ENCODE measurements at places on chromosomes 6 and 20.

- DNase-seq, result no peak
These were observed 11.5 kb upstream of the SSR1 start for GRCh38 chr6:7324520-7324919.

- no peak for DNase-seq
These were observed 49.5 kb upstream of the B4GALT5 start for GRCh38 chr20:49762940-49763766.

GRCh38 chr6:31497531-31498476 is at the start of gene MICB:
TSS of gene MICB (plus strand) at chr6:31498145. CDS start at chr6:31498194, 49 bp downstream.
- DNase-seq, result peak; percentile 88

GRCh38 chr20:52941808-52942207 is 30.4 kb upstream of the TSHZ2 start:
- DNase-seq, result no peak

DNA sequence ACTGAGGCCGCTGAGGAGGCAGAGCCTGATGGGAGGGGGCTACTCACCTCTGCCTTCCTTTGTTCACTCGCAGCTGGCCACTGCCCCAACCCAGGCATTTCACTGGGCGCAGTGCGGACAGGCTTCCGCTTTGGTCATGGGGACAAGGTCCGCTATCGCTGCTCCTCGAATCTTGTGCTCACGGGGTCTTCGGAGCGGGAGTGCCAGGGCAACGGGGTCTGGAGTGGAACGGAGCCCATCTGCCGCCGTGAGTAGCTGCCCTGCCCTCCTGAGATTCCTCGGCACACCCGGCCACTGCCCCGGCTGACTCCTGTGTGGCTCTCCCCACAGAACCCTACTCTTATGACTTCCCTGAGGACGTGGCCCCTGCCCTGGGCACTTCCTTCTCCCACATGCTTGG is 6.0 kb downstream of the C2 start:
- no peak for DNase-seq

DNA sequence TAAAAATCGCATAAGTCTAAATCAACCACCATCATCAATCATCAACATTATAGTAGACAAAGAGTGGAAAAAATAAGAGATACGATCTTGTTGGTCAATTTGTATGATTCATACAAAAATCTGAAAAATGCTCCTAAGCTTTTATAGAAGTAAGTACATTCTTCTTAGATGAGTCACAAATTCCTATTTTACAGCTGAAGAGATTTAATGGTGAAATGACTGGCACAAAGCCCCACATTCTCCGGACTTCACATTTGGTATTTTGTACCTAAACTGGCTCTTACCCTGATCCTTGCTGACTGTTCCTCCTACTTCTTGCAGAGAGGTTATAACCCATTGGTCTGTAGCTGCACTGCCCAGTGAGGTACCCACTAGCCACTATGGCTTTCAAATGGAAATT is 29.9 kb upstream of the PREP start:
- DNase-seq, result no peak

GRCh38 chr6:53643481-53643965 is 22.0 kb downstream of the KLHL31 start:
- DNase-seq, result no peak

GRCh38 chr6:143139239-143139784 is 78.6 kb downstream of the AIG1 start:
- no peak for DNase-seq

GRCh38 chr20:37380864-37381579 is 35.1 kb downstream of the SRC start:
- no peak for DNase-seq

- DNase-seq, result peak; percentile 27
These were observed 102.5 kb downstream of the NOL4L start for GRCh38 chr20:32482442-32483261.

GRCh38 chr6:111013144-111013915 is 31.5 kb downstream of the RPF2 start:
- DNase-seq, result no peak

- no peak for DNase-seq
These were observed 356.0 kb downstream of the BMP2 start for GRCh38 chr20:7123457-7123856.

- DNase-seq, result no peak
These were observed 67.3 kb downstream of the ADTRP start for GRCh38 chr6:11711003-11711983.

- no peak for DNase-seq
These were observed at the start of gene GJE1 for GRCh38 chr6:142132625-142133024. TSS of gene GJE1 (plus strand) at chr6:142132925. CDS start at chr6:142133159, 234 bp downstream.

DNA sequence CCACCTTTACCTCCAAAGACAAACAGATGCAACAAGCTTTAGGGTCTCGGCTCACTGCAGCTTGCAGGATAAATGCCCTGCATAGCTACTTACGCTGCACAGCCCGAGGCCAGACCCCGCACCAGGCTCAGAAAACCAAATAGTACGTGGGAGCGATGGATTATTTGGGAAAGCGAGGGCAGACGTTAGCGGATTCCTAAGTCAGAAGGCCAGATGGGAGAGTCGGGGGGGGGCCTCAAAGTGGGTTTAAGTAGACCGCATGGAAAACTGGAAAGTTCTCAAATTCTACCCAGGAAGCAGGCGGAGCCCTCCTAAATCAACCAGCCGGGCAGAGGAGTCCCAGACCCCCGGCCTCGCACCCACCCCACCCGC is 382 bp downstream of the SFT2D1 start:
- DNase-seq, result no peak

DNA sequence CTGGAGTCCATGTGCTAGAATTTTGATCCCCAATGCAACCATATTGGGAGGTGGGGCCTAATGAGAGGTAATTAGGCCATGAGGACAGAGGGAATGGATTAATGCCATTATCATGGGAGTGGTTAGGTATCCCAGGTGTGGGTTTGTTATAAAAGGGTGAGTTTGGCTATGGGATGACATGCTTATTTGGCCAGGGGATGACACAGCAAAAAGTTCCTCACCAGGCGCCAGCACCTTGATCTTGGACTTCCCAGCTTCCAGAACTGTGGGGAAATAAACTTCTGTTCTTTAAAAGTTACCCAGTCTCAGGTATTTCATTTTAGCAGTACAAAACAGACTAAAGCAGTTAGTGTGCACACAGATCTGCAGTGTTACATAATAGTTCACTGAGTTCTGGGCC is 84.1 kb downstream of the ADGB start:
- no peak for DNase-seq

GRCh38 chr20:39913274-39913673 is 775.8 kb downstream of the MAFB start:
- DNase-seq, result no peak

DNA sequence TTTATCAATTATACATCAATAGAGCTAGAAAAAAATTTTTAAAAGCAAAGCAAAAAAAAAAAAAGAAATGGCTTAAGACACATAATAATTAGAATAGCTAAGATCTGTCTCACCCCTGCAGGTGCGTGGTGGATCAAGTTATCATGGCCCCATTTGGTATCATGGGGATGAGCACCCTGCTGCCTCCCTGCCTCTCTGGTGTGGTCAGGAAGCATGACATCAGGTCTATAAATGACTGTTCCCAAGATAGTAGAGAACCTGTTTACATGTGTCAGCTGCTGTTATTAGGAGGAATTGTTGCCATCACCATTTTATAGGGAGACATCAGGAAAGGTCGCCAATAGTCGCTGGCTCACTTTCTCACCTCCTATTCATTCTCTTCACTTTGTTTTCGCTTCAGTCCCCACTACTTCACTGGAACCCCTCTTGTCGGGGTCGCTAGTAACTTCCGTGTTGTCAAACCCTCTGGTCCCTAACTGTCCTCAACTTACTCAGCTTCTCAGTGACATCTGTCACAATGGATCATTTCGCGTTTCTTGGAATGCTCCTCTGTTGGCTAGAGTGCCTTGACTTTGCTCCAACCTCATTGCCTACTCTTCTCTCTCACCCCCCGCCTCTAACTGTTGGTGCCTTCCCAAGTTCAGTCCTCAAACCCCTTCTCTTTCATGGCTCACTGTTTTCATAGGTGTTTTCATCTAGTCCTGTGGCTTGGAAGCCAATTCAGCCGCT is 4.7 kb downstream of the DNTTIP1 start:
- DNase-seq, result no peak

- no peak for DNase-seq
These were observed 323.8 kb upstream of the JARID2 start for GRCh38 chr6:14921878-14922671.

DNA sequence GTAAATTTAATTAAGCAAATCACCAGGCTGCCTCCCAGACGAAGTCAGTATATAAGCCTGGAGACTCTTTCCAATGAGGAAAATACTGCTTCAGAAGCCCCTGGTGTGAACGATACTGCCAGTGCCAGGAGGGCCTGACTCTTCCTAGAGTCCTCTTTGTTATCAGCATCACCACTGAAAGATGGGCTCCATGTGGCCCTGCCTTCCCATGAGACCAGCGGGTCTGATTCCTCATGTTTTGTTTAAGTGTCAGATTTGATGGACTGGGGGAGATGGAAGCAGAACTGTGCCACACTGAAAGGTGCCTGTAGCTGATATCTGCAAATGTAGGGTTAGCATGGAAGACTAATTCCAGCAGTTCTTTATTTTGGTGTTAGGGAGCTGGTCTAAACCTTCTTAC is 7.9 kb downstream of the NQO2 start:
- DNase-seq, result no peak

DNA sequence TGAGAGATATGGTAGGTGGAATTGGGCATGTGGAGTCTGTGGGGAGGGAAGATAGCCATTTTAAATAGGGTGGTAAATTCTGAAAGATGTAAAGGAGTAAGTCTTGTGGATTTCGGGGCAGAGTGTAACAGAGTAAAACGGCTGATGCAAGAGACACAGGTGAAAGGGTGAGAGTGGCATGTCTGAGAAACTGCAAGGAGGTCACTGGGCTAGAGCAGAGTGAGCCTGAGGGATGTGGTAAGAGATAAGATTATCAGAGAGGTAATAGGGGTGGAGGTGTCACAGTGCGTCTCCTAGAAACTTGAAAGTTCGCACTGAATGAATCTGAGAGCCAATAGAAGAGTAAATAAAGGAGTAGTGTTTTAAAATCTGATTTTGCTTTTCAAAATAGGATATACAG is 308.1 kb downstream of the EPM2A start:
- no peak for DNase-seq

GRCh38 chr6:33707771-33708170 is 3.7 kb downstream of the UQCC2 start:
- DNase-seq, result no peak

DNA sequence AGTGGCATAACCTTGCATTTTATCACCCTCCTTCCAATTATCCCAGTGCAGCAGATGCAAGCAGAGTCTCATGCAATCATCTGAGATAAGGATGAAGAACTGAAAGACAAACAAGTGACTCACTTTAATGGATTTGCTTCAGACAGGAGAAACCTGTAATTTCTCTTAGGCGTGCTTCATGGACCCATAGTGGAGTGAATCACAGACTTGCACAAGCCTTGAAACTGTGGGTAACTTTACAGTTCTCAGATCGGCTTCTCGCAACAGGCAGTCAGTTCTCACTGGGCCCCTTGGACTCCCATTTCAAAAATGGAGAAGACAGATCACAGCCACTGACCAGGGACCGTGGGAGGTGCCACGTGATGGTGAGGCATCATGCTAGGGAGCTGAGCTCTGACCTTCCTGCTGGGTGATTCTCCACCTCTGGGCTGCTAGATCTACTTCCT is at the start of gene ADGRF4:
Gene ADGRF4 (plus strand): TSS at position 239 of the 446 bp plus-strand sequence. CDS start 8,666 bp downstream, outside the sequence.
- DNase-seq, result no peak

DNA sequence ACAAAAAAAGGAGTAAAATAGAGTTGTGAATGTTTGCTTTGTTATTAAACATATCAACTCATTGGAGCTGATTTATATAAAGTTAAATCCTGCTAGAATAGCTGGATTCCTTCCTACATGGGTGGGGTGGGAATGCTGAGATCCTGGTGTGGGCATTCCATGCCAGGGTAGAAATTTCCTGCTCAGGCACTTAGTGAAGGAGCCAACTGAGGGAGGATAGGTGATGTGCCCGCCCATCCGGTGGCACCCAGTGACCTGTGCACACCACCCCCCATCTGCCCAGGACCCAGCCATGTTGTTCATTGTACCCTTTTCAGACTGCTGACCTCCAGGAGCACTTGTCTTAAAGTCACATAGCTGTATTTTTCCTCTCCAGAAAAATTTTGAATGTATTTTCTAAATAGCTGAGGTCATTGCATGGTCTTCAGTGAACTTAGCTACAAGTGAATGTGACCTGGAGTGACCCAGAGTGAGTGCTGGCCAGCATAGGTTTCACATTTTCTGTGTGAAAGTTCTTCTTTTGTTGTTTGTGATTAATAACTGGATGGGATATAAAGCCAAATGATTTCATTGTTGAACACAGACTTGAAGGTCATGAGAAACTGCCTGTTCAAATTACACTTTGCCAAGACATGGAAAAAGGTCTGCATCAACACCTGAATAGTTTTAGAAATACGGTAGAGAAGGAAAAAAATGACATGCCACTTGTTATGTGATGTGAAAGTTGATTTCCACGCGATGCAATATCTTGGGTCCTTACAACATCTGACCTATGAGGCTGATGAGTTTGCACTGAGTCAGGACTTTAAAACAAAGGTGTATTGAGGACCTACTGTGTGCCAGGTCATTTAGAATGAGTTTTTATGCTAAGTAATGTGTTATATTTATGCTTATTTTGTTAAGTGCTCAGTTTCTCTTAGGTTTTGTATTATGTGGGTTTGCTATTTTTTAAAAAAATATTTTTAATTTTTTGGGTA is 77.2 kb downstream of the UTRN start:
- DNase-seq, result no peak

DNA sequence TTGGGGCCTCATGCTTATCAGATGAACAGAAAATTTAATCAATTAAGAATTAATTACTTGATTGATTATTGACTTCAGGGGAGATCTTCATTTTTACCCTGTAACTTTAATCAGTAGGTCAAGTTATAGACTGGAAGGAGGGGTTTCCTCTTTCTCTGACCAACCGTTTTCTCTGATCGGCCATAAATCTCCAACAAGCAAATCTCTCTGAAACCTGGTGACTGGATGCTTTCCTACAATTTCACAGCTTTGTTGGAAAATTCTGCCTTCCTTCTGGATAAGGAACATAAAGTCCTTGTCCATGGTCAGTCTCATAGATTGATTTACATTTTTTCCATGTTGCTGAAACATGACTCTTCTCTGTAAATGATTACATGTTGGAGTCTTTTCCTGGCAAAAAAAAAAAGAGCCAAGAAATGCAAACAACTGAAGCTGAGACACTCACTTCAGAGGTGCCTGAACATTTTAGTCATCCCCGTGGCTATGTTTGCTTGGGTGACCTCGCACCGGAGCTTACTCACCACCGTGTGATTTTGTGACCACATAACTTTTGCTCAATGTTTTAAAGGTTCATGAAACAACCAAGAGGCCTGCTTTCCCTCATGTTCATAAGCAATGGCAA is 31.0 kb downstream of the IRF4 start:
- DNase-seq, result no peak

DNA sequence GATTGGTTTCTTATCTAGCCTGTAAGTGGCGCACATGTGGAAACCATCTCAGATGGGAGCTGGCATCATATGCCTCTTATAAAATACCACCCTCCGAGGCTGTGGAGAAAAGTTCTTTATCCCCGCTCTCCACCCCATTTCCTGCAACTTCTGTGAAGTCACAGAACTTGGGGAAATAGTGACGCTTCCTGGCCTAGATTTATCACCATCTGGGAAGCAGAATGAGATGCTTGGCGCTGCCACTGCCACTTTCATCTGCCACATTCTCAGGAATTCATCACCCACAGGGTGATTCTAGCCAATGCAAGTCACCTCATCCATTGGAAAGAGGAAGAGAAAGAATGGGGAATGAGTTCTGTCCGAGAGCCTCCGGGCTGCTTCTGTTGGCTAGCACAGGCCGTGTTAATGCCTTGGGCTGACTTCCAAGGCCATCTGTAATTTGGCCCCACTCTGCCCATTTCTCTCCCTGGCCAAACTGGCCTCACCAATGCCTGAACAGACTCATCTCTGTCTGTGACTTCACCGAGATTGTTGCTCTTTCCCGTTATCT is 148.8 kb upstream of the SOX4 start:
- DNase-seq, result no peak

All from CD8-positive, alpha-beta memory T cell (primary cell).